ENCODE measurements at places on chromosomes 6 and 20.
A peak's percentile ranks its signal among the peaks of the same experiment; 100 is the strongest.

- DNase-seq, result no peak
Observed at GRCh38 chr6:127458222-127458621, 967 bp downstream of the KIAA0408 start.

DNA sequence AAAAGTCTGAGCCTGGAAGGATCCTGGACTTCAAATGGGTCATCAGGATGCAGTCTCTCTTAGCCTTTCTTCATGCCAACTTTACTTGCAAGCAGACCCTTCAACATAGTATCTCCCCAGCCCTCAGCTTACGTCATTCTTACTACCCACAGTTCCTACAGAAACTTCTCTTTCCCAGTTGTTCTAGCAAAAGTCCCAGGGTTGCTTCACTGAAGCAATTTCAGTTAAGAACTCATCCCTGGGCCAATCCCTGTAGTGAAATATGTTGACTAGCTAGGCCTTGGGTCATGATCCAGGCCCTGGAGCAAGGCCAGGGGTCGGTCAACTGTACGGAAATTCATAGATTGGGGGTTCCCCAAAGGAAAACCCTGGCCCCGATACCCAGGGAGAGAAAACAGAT is 8.6 kb upstream of the FAM83D start:
- DNase-seq, result no peak

- DNase-seq, result no peak
Observed at GRCh38 chr6:324116-324728, 31.9 kb downstream of the DUSP22 start.

GRCh38 chr6:6635291-6635690 is 46.8 kb downstream of the LY86 start:
- DNase-seq, result no peak

DNA sequence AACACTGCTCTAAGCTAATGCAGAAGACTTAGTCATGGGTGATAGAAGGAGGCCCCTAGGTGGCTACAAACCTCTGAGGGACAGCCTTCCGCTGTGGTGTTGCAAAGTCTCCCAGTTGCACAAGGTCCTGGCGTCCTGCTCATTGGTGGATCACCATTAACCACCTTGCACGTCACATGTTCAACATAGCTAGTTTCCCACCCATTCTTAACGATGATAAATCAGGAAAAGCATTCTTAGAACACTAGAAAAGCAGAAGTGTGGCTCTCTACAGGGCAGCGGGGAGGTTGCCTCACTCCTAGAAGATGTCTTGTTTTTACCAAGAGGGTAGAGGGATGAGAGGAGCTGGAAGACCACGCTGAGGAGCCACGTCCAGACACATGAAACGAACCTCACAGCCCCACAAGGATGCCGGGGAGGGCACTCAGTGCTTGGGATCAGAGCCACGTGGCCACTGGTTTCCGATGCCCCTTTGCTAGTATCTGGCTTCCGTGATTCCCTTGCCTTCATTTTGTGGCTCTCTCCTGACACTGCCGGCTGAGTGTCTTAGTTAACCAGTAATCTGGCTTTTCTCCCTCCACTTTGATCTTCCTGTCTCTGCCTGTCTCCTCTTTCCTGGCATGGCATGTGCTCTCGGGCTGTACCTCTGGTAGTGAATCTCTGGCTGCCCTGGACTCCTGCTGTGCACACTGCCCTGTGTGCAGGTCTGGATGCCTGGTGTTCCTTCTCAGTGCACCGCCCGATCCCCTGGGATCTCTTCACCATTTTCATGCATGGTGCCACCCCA is 91.4 kb upstream of the NEDD9 start:
- peak; percentile 66 for DNase-seq

GRCh38 chr6:89308525-89309395 is 6.3 kb downstream of the GABRR2 start:
- no peak for DNase-seq

DNA sequence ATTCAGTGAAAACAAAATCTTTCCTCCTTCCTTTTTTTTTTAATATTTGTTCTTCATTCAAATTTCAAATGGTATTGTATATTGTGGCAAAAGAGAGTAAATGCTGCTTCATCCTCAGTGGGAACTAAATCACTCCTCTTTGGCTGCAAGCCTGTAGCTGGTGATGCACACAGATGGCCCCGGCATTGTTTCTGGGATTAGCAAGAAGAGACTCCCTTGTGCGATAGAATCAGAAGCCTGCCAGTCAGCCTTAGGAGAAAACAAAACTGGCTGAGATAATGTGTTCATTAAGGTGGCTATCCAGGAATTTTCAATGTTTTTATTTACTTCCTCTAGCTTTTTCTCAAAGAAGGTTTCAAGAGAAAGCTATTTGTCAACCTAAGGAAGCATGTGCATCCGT is 20.7 kb upstream of the ELOVL2 start:
- DNase-seq, result no peak

DNA sequence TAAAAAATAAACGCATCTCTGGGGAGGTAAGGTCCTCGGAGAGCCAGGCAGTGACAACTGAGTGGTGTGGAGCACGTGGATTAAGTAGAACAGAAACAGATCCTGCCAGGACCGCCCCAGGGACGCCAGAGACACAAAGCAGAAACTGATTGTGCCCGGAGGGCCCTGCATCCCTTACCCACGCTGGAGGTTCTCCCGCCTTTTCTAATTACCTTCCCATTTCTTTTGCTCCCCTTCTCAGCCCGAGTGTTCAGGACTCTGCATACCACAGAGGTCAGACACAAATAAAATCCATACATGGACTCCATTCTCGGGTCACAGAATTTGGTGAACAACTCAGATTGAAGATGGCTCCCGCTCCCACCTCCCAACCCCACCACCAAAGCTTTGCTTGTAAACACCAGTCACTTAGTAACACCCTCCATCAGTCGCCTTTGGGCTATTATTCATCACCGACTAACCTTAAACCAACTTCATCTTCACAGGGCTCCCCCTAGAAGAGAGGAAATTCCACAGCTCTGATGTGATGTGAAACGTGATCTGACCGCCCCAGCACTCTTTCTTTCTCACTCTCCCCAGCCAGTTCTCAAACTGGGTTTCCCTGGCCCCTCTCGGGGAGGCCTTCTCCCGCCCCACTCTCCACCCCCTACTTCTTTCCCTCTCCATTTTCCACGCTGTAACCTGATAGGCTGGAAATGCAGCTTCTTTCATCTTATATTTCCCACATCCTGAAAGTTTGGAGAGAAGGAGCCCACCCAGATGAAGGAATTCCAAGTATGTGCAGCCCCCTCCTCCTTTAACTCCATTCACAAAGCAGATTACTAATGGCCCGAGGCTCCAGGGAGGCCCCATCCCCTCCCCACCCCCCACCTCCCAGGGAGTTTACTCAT is 32.5 kb upstream of the PIM1 start:
- no peak for DNase-seq

DNA sequence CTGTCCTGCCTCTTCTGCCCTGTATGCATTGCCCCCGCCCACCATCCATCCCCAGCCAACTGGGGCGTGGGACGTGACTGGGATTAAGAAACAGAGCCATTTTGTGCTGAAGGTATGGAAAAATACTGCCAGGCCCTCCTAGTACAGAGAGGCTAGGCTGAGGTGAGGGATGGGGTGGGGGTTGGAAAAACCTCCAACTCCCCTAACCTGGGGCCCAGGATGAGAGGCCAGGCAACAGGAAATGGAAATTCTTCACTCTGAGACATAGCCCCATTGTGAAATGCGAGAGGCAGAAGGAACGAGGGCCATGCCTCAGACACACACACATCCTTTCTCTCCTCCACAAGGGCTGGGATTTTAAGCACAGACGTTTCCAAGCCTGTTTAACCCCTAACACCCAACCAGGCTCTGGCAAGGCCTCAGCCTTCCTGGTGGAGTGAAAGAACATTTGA is 19.9 kb downstream of the KCNK5 start:
- DNase-seq, result no peak

DNA sequence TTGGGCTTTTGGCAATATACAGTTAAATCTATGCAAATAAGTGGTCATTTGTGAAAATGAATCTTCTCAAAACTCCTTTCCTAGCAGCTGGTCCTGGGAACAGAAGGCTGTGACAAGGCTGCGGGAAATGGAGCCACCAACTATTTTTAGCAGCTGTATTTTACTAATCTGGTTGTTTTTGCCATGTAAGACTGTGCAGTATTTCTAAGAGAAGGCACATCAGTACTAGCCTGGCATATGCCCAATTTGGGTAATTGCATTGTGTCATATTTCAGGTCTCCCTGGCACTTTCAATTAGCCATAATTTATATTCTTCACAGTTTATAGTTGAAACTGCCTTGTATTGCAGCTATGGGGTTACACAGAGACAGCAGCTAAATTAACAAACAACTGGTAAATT is 109.6 kb downstream of the MANEA start:
- no peak for DNase-seq

DNA sequence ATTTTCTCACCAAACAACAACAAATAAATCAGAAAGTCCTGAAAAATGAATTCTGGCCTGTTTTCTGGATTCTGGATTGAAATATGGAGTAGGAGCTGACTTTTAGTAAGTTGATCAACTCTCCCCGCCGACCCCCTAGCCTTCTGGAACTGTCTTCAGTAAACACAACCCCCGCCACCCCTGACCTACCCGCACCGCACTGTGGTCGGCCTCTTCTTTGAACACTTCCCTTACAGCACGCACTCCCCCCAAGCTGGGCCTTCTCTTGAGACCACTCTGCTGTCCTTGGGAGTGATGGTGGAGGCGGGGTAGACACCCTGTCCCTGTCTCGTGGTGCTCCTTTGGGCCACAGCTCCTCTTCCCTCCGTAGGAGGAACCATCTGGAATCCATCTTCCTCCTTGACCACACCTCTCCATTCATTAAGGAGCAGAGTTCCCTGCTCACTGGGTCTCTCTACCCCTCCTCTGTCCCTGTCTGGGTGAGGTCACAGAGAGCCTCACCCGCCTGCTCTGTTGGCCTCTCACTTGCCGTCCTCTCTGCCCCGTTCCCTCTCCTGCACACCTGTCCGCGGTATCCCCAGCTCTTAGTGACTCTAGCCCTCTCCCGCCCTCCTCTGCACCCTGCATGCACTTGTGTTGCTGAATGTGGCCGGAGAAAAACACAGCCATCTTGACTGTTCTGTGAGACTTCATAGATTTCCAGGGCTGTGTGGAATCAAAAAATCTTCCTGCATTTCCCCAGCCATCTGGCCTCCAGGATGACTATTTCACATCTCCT is 19.1 kb downstream of the SYNJ2 start:
- no peak for DNase-seq

DNA sequence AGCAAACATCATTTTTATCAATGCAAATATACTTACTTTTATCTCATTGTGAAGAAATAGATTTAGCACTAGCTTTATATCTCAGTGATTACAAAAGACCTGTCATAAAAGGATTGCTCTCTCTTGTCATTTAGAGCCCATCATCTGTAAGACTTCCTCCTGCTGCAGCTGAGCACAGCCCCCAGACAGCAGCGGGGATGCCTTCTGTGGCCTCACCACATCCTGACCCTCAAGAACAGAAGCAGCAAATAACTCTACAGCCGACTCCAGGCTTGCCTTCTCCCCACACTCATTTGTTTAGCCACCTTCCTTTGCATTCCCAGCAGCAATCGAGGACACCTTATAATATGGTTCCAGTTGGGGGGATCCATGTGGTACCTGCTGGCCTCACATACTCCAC is 127.0 kb upstream of the EDN1 start:
- peak; percentile 77 for DNase-seq

GRCh38 chr6:30717129-30717844 is at the start of gene MDC1:
TSS of gene MDC1 (minus strand) at chr6:30717281. CDS start at chr6:30715175, 2,106 bp downstream.
- peak; percentile 100 for DNase-seq

GRCh38 chr6:85092226-85092625 is 327.8 kb upstream of the TBX18 start:
- DNase-seq, result no peak

DNA sequence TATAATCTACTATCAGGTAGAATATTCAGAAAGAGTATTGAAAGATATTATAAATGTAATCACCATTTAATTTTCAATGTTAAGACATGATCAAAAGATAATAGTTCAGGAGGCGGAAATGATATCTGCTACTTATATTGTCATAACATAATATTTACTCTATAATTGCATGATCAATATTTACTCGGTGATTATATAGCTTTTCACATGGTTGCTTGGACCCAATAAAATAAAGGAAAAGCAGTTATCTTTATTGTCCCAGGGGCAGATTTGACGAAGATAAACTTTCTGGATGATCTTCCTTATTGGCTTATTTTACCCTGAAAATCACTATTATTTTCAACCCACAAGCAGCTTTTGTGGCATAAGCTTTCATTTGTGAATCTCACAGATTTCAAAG is 350.4 kb downstream of the HACE1 start:
- DNase-seq, result no peak

DNA sequence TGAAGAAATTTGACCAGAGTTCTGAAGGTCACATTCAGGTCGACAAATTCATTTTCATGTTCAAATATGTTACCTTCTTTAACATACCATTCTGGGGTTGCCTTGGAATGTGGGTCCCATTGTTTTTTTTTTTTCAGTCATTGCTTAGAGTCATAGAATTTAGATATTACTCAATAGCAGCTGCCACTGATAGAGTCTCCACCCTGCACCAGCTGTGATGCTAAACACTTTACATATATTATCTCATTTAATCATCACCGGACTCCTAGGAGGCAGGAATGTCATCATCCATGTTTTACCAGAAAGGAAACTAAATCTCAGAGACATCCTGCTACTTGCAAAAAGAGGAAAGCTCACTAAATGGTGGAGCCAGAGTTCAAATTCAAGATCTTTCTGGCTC is 204.7 kb downstream of the ESR1 start:
- DNase-seq, result no peak

GRCh38 chr6:38174806-38175495 is 355.4 kb downstream of the ZFAND3 start:
- no peak for DNase-seq

DNA sequence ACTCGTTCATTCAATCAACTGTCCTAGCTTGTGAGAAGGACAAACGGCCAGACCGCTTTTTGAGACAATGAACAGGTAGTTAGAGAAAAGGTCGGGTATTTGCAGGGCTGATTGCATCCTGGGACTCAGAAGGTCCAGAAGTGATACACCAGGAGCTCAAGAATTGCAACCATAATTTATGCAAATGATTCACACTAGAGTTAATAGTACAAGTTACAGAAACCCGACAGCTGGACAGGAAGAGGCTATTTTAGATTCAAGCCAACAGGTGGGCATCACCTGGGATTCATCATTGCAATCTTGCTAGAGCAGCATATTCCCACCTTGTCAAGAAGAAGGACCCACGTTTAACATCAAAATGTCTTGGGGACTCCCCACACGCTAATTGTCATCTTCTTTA is 83.5 kb downstream of the TNFAIP3 start:
- no peak for DNase-seq

GRCh38 chr6:151911401-151911800 is 103.9 kb downstream of the ESR1 start:
- no peak for DNase-seq

GRCh38 chr20:53162251-53162835 is 190.2 kb downstream of the TSHZ2 start:
- DNase-seq, result no peak

DNA sequence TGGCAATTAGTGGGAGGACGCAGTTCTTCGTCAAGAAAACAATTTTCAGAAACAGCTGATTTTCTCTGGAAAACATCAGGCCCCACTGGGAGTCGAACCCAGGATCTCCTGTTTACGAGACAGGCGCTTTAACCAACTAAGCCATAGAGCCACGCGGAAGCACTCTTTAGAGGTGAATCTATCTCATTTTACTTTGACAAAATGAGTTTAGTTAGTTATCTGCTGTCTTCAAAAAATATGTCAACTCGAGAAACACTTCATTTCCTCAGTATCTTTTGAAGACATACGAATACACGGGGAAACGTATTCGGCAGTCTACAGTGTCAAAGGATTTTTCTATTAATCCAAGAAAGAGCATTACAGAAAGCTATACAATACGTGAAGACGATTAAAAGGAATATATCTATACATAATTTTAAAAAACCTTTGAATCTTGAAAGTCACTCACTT is 26.7 kb downstream of the GPX6 start:
- no peak for DNase-seq
